ENCODE measurements at places on chromosomes 3 and 15. TPM values are rescaled to one million over a fixed set of nuclear protein-coding genes. Genes with fewer than 3 reads are reported as not detected.

- DNase-seq: no peak
- peaks cover 8% of the 10 kb centered on the region for H3K27me3 ChIP-seq
- no peak overlapping the region for H3K4me3 ChIP-seq
- H3K36me3 ChIP-seq: no peaks in the 10 kb centered on the region
Observed at GRCh38 chr3:10822708-10823515, 6.9 kb downstream of the SLC6A11 start.

DNA sequence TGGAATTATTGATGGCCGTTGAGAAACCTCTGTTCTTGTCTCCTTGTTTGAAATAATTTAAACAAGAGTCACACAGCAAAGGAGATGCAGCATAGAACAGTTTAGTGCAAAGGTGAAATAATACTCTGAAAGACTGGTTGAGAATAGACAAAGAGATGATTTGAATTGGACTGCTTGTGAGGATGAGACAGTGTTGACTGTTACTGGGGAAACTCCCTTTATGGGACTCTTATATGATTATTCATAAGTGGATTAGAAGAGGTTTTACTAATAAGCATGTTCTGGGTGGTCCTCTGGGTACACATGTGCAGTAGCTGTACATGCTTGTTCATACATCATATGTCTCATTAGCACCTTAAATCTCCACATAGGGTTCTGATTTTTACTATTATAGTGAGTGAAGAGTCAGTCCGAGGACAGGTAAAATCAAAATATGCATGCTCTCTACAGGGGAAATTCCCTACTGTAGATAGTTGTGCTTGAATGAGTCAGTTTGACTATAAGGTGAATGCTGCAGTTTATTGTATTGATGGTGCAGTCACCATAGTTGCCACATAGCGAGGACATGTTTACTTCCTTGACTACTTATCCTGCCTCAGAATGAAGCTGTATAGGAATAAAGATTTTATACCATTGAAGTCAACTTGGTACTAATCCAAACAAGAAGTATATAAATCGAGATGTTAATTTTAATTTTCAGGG, 498.7 kb downstream of the CNTN6 start:
- H3K4me1 ChIP-seq: no peaks in the 10 kb centered on the region
- DNase-seq: no peak
- H3K27me3 ChIP-seq: no peaks in the 10 kb centered on the region
- no peaks in the 10 kb centered on the region for H3K36me3 ChIP-seq
- H3K4me3 ChIP-seq: no peak overlapping the region

- H3K4me1 ChIP-seq: no peaks in the 10 kb centered on the region
- no peaks in the 10 kb centered on the region for H3K36me3 ChIP-seq
- H3K27ac ChIP-seq: no peak overlapping the region
- DNase-seq: no peak
- H3K27me3 ChIP-seq: no peaks in the 10 kb centered on the region
Observed at GRCh38 chr15:47795864-47796263, 78.6 kb downstream of the SEMA6D start.

Gene CDHR4
- total RNA-seq: not detected

GRCh38 chr3:126119008-126119675, 35.2 kb upstream of the SLC41A3 start:
- H3K4me3 ChIP-seq: no peak overlapping the region
- H3K36me3 ChIP-seq: no peaks in the 10 kb centered on the region
- no peaks in the 10 kb centered on the region for H3K4me1 ChIP-seq
- H3K27me3 ChIP-seq: no peaks in the 10 kb centered on the region
- no peak for DNase-seq
- no peak overlapping the region for H3K27ac ChIP-seq

DNA sequence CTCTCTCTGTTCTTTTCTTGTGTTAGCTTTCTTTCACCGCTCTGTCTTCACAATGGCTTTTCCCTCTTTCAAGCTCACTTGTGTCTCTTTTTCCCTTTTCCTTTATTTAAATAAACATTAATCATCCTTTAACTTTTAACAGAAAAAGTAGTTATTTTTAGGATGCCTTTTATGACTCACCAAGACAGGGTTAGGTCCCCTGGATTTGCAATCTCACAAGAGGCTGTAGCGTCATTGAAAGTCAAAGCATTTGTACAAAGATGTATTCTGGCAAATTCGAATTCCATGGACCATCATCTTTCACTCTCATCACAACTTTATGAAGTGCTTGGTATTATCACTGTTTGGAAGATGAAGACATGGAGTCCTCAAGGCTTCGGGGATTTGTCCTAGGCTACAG, 34.8 kb upstream of the MCTP2 start:
- H3K4me1 ChIP-seq: no peaks in the 10 kb centered on the region
- no peak overlapping the region for H3K27ac ChIP-seq
- H3K36me3 ChIP-seq: no peaks in the 10 kb centered on the region
- H3K4me3 ChIP-seq: no peak overlapping the region

GRCh38 chr15:67303490-67304363, 49.1 kb downstream of the IQCH start:
- DNase-seq: no peak
- no peaks in the 10 kb centered on the region for H3K36me3 ChIP-seq
- H3K4me1 ChIP-seq: no peaks in the 10 kb centered on the region
- H3K27ac ChIP-seq: no peak overlapping the region
- H3K4me3 ChIP-seq: no peak overlapping the region
- no peaks in the 10 kb centered on the region for H3K27me3 ChIP-seq

Gene ZNF710
- 33.0 TPM for total RNA-seq

Gene CMTM8
- total RNA-seq: 11.6 TPM

DNA sequence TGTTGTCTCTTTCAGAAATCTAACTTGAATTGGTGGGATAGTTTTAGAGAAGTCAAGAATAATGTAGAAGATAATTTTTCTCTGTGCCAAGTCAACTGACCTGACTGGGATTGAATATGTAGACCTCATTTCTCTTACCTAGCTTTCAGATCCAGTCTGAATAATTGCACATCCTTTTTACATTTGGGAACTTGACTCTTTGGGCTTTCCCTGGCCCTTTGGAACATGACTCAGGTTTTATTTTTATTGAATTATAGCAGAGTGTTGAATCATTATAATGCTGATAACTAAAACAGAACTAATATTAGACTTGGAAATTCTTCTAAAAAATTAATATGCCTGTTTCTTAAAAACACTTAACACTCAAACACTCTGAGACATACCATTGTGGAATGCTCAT, 76.5 kb downstream of the PFN2 start:
- H3K4me1 ChIP-seq: no peaks in the 10 kb centered on the region
- H3K27ac ChIP-seq: no peak overlapping the region
- H3K36me3 ChIP-seq: peaks cover 4% of the 10 kb centered on the region
- H3K4me3 ChIP-seq: no peak overlapping the region
- no peaks in the 10 kb centered on the region for H3K27me3 ChIP-seq

Gene LMLN
- total RNA-seq: 10.0 TPM

DNA sequence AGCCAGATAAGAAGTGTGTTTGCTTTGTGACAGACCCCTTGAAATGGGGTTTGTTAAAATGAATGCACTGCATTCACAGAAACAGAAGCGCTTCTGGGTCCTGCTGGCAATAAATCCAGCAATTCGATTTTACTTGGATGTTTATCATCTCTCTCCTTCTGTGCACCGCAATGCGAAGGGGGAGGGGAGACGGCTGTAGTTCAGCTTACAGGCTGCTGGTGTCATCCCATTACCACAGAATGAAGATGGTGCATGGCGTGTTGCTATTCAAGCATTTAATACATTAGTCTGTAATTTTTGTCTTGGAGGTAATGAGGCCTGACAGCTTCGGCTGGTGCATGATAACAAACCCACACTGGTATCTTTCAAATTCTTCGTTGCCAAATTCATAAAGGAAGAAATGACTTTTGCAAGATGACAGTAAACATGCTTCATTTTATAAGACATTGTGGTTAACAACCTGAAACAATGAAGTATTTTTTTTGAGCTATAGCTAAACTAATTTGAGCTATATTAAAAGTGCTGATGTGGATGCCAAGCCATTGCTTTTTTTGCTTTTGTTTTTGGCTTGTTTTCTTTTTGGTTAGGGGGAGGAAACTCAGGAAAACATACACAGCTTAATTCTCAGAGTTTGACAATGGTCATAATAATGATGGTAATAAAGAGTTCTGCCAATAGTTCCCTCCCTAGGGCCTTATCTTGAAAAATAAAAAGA, 418.3 kb downstream of the OTOL1 start:
- no peak overlapping the region for H3K4me3 ChIP-seq
- H3K27me3 ChIP-seq: no peaks in the 10 kb centered on the region
- no peaks in the 10 kb centered on the region for H3K36me3 ChIP-seq
- no peak overlapping the region for H3K27ac ChIP-seq

DNA sequence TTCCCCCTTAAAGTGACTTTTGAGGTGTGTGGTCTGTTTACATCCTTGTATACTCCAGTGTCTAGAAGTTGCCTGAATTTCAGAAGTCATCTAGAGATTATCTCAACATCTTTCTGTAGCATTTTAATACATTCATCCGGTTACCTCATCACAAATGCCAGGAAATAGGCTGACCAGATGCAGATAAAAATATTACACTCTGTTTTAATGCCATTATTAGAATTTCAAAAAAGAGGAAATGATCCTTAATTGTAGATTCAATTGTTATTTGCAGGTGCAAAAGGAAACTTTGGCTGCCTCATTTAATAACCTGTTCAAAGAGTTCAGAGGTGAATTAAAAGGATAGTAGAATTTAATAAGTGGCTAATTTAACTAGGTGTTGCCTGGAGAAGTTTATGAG, 290.9 kb downstream of the C3orf38 start:
- no peaks in the 10 kb centered on the region for H3K4me1 ChIP-seq
- H3K27ac ChIP-seq: no peak overlapping the region
- no peaks in the 10 kb centered on the region for H3K36me3 ChIP-seq

DNA sequence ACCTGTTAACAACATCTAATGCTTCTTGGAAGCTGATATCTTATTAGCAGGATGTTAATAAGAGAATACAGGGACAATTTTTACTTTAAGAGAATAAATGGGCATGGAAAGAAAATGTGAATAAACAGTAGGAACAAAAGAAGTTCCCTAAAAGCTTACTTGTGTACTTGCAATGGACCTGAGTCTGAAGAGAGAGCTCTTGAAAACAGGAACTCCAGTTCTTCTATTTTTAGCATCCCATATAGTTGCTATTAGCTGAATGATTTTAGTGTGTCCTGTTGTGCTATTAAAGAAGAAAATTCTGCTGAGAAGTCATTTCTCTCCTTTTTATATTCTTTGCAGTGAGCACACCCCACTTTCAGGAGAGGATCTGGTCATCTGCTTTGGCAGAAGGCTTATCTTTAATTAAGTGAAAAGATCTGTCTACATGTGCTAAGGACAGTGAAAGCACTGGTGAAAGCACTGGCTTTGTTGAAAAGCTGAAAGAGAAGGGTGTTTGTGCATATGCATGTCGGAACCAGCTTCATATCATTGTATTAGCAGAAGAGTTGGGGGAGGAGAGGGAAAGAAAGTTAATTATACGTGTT, 1.4 kb upstream of the ST3GAL6 start:
- H3K27me3 ChIP-seq: peaks cover 91% of the 10 kb centered on the region
- H3K4me3 ChIP-seq: no peak overlapping the region

DNA sequence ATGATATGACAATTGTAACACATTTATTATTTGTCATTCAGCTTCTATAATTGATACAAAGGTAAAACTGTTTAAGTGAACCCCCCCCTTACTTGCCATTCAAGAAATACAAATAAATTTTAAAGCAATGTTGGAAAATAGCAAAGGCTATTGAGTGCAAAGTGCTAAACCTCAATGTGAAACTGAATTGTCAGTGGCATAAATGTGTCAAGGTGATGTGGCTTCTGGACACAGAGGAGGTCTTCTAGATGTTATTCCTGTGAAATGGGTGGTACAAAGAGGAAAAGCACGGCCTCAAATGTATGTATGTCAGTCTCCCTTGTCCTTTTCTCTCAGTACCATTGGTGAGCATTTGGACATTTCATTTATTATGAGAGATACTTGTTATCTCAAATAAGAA, 149.4 kb downstream of the MCTP2 start:
- H3K36me3 ChIP-seq: no peaks in the 10 kb centered on the region
- no peak overlapping the region for H3K27ac ChIP-seq
- no peak overlapping the region for H3K4me3 ChIP-seq
- no peak for DNase-seq
